Tongue (tissue), 3 donors: ENCODE measurements at places on chromosomes 1 and 21.

DNA sequence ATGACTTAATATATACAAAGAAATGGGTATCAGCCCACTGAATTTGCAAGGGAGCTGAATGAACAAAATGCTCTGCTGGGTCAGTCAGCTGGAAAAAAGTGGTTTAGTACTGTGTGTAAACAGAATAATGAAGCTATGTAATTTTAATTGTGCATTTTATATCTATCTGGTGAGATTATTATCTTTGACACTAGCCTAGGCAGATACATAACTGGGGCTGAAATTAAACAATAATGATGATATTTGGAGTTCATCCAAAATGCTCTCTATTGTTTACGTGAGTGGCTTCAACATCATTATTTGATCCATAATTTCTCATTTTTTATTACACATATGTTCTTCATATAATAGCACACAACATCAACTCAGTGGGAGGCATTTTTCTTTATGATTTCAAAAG is 208.5 kb upstream of the SNX7 start:
- no peak for DNase-seq

DNA sequence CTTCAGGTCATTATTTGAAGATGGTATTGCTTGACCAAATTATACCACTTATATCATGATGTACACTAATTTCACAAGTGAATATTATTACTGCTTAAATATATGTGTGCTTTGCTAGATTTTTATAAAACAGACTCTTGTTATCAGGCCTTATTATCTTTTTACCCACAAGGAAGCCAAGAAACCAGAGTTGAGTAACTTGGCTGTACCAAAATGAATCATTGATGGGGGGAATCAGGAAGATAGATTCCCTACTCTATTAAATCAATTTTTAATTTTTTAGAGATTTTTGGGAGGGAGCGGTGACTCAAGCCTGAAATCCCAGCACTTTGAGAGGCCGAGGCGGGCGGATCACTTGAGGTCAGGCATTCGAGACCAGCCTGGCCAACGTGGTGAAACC is 16.0 kb upstream of the SCCPDH start:
- no peak for DNase-seq

GRCh38 chr21:44298301-44298700 is 1.6 kb upstream of the PFKL start:
- DNase-seq: no peak

GRCh38 chr1:228792601-228793000 is 57.3 kb downstream of the RHOU start:
- peak; percentile 80 for DNase-seq

DNA sequence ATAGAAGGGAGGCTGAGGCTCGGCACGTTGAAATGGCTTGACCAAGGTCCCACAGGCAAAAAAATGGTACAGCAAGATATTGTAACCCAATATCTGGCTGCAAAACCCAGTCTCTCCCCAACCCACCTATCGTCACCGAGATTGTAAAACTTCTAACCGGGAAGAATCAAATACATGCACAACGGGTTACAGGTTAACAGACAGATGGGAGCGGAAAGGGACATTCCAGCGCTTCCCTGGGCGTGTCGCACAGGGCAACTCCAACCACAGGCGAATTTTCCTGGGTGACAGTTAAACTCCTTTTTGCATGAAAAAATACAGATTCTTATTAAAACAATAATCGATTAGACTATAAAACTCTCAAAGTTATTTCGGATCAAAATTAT is 31.8 kb upstream of the JUN start:
- DNase-seq: peak; percentile 40

- DNase-seq: no peak
These were observed 1812.9 kb downstream of the PLA2G4A start for GRCh38 chr1:188641566-188642211.

- peak; percentile 68 for DNase-seq
These were observed 160.9 kb downstream of the GABPA start for GRCh38 chr21:25895565-25896205.
